Activated T-cell treated with anti-CD3 and anti-CD28 coated beads, Interleukin-2, amount 50 U/mL, for 24 hours (primary cell): ENCODE measurements at places on chromosomes 12 and 14.

DNA sequence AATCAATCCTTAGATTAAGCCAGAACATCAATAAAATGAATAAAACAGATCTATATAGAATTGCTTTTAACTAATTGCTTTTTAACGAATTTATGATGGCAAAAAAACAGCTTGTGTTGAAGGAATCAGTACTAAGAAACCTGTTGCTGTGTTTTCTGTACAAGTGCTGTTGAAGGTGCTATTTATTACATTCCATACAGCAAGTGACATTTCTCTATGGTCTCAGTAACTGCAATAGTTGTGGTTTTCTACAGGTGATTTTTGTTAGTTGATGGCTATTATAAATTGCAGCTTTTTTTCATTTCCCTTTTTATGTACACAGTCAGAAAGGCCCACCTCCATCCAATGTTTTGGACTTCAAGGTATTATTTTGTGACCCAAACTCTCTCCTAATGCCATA, 56.6 kb downstream of the SLC2A13 start:
- no peak overlapping the region for H3K27ac ChIP-seq
- H3K27me3 ChIP-seq: no peaks in the 10 kb centered on the region
- no peak for DNase-seq
- no peaks in the 10 kb centered on the region for H3K4me1 ChIP-seq

- peaks cover 13% of the 10 kb centered on the region for H3K4me1 ChIP-seq
- no peaks in the 10 kb centered on the region for H3K27me3 ChIP-seq
- no peak overlapping the region for H3K27ac ChIP-seq
- no peak for DNase-seq
Observed at GRCh38 chr12:6154730-6155459, 30.4 kb upstream of the VWF start.

DNA sequence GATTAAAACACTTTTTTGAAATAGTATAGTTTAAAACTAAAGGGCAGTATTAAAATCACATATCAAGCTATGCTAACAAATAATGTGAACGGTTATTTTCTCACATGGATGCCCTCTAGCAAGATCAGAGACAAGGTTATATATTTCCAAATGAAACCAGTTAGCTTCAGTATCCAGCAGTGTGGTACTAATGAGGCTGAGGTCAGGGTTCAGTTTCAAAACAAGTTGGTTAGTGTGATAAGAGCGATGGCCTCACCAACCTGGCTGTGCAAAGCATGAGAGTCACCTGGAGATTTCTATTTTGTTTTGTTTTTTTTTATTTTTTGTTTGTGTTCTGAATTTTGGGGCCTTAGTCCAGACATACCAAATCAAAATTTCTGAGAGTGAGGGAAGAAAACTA, 352.2 kb upstream of the KITLG start:
- H3K4me3 ChIP-seq: no peak overlapping the region
- H3K27ac ChIP-seq: no peak overlapping the region
- H3K36me3 ChIP-seq: no peaks in the 10 kb centered on the region
- no peak for DNase-seq

DNA sequence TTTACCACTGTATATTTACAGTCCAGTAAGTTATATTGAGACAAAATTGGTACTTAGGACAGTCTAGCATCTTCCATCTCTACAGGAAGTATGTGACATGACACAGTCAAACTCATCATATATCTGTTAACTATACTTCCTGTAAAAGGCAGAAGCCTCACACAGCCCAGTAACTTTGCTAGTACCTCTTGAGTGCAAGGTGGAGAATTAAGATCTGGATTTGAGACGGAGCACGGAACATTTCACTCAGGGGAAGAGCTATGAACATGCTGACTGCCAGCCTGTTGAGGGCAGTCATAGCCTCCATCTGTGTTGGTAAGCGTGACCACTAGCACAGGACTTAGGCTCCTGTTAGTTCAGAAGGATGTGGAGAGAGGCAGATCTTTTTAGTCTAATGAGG, 333.7 kb upstream of the OR4E1 start:
- peak overlapping the region; percentile 97 for H3K27ac ChIP-seq
- H3K4me1 ChIP-seq: peaks cover 34% of the 10 kb centered on the region
- H3K27me3 ChIP-seq: no peaks in the 10 kb centered on the region
- H3K4me3 ChIP-seq: peak overlapping the region; percentile 67
- H3K36me3 ChIP-seq: peaks cover 11% of the 10 kb centered on the region

DNA sequence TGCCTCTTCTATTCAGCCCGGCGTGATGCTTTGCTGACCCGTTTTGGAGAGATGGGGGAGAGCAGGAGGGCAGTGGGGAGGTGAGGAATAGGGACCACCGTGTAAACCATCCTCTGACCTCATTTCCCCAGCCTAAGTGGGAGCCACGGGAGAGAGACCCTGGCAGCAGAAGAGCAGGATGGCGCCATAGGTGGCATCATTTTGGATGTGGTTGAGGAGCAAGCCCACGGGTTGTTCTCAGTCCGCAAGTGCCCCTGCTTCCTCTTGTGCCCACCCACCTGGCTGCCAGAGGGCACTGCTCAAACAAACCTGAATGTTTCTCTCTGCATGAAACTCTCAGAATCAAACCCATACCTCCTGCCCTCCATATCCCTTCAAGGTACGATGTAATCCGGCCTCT, 10.7 kb upstream of the UBC start:
- no peak overlapping the region for H3K27ac ChIP-seq
- H3K4me1 ChIP-seq: peaks cover 60% of the 10 kb centered on the region
- H3K36me3 ChIP-seq: peaks cover 3% of the 10 kb centered on the region

DNA sequence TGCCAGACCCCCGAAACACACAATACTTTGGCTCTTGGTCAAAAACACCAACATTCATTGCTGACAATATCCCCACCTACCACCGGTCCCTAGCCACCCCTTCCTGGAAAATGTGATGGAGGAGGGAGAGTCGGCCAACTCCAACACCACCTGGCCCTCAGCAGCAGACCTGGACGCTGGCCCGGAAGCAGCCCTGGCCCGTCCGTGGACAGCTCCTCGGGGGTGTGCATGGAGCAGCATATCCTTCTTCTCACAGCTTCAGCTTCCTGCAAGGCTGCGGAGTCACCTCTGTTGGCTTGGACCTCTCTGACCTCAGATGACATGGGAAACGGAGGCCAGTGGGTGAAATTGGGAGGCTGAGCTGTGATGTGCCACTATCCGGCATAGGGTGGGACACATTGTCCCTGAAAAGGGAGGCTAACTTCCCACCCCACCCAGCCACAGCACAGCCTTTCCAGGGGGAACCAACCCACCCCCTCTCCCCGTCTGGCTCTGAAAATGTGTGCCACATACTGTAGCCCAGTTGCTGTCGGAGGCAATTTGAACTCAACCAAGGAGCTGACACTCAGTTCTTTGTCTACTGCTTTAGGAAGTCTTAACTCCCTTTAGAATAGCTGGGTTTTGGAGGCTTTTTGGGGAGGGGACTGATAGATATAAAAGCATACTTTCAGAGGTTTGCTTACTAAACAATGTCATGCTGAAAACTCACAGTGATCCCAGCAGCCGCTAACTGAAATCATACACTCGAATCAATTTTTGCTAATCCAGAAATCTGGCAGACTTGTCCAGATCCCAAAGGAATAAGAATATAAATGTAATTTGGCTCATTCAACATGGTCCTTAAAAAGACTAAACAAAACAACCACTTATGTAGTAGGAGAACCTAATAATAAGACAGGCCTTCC, 43.1 kb upstream of the LTA4H start:
- H3K27me3 ChIP-seq: no peaks in the 10 kb centered on the region
- H3K27ac ChIP-seq: peak overlapping the region; percentile 22
- no peak overlapping the region for H3K4me3 ChIP-seq
- no peaks in the 10 kb centered on the region for H3K36me3 ChIP-seq

GRCh38 chr14:70981000-70981952, 74.0 kb downstream of the PCNX1 start:
- H3K4me1 ChIP-seq: peaks cover 69% of the 10 kb centered on the region
- H3K4me3 ChIP-seq: peak overlapping the region; percentile 54

- H3K27ac ChIP-seq: no peak overlapping the region
- no peak overlapping the region for H3K4me3 ChIP-seq
- H3K4me1 ChIP-seq: no peaks in the 10 kb centered on the region
- no peak for DNase-seq
- H3K36me3 ChIP-seq: no peaks in the 10 kb centered on the region
- H3K27me3 ChIP-seq: peaks cover 7% of the 10 kb centered on the region
Observed at GRCh38 chr12:93237235-93237915, 140.3 kb upstream of the NUDT4 start.
